ENCODE measurements at places on chromosomes 2 and 18.

GRCh38 chr18:8699948-8700347 lies 5.4 kb upstream of the MTCL1 start:
- no peak for DNase-seq

- DNase-seq: no peak
These were observed 161.0 kb upstream of the ZFP36L2 start for GRCh38 chr2:43387092-43388062.

GRCh38 chr2:151841047-151841424 lies 12.8 kb upstream of the ARL5A start:
- DNase-seq: no peak

- no peak for DNase-seq
These were observed 21.0 kb downstream of the AGAP1 start for GRCh38 chr2:235514627-235515363.

- DNase-seq: no peak
These were observed 112.3 kb downstream of the TNS1 start for GRCh38 chr2:217890445-217890844.

Measured in stimulated activated CD4-positive, alpha-beta T cell treated with anti-CD3 and anti-CD28 coated beads, Interleukin-1b, Interleukin-23, amount 100 ng/mL, for 1 hour (primary cell).